ENCODE measurements at places on chromosomes 5 and 9. TPM values are rescaled to one million over a fixed set of nuclear protein-coding genes. Genes with fewer than 3 reads are reported as not detected.

CARTPT gene
- total RNA-seq = not detected

EMB gene
- 0.18 TPM for total RNA-seq

SOWAHA gene
- not detected for total RNA-seq

SEMA6A gene
- total RNA-seq = 0.54 TPM

ANKRD20A1 gene
- 1.7 TPM for total RNA-seq

ANKRD55 gene
- 0.09 TPM for total RNA-seq

BTNL8 gene
- not detected for total RNA-seq

RAPGEF6 gene
- total RNA-seq = 32.2 TPM

FBP2 gene
- not detected for total RNA-seq

PRRT1B gene
- total RNA-seq = not detected

THBS4 gene
- total RNA-seq = under 0.01 TPM

GGTA1 gene
- total RNA-seq = 0.18 TPM

TICAM2 gene
- total RNA-seq = 1.5 TPM

ADAMTS16 gene
- not detected for total RNA-seq

MIER3 gene
- 12.7 TPM for total RNA-seq

SGCD gene
- not detected for total RNA-seq

ZNF169 gene
- 3.5 TPM for total RNA-seq

TMOD1 gene
- total RNA-seq = 0.28 TPM

PCDHGA9 gene
- total RNA-seq = 1.6 TPM

NME5 gene
- total RNA-seq = 1.5 TPM

PIP5KL1 gene
- 1.0 TPM for total RNA-seq

ENTPD8 gene
- not detected for total RNA-seq

SLC36A3 gene
- total RNA-seq = not detected

PRRC1 gene
- total RNA-seq = 48.7 TPM

FOXD4L6 gene
- total RNA-seq = not detected

RUSC2 gene
- total RNA-seq = 10.3 TPM

PCSK5 gene
- 10.7 TPM for total RNA-seq

SPINK13 gene
- total RNA-seq = not detected

ERAP2 gene
- 7.6 TPM for total RNA-seq

MXD3 gene
- 12.1 TPM for total RNA-seq

NSA2 gene
- 94.5 TPM for total RNA-seq

CDH9 gene
- not detected for total RNA-seq

EFNA5 gene
- 7.6 TPM for total RNA-seq

GMCL2 gene
- not detected for total RNA-seq

F12 gene
- 0.99 TPM for total RNA-seq

DMGDH gene
- not detected for total RNA-seq

ABCA1 gene
- 15.3 TPM for total RNA-seq

DMRT1 gene
- under 0.01 TPM for total RNA-seq

ORM1 gene
- not detected for total RNA-seq

GTF2H2 gene
- total RNA-seq = 9.2 TPM

UBTD2 gene
- total RNA-seq = 23.5 TPM

All from endothelial cell of coronary artery (primary cell).